EL (cell line): ENCODE measurements at places on chromosomes 4 and X.

DNA sequence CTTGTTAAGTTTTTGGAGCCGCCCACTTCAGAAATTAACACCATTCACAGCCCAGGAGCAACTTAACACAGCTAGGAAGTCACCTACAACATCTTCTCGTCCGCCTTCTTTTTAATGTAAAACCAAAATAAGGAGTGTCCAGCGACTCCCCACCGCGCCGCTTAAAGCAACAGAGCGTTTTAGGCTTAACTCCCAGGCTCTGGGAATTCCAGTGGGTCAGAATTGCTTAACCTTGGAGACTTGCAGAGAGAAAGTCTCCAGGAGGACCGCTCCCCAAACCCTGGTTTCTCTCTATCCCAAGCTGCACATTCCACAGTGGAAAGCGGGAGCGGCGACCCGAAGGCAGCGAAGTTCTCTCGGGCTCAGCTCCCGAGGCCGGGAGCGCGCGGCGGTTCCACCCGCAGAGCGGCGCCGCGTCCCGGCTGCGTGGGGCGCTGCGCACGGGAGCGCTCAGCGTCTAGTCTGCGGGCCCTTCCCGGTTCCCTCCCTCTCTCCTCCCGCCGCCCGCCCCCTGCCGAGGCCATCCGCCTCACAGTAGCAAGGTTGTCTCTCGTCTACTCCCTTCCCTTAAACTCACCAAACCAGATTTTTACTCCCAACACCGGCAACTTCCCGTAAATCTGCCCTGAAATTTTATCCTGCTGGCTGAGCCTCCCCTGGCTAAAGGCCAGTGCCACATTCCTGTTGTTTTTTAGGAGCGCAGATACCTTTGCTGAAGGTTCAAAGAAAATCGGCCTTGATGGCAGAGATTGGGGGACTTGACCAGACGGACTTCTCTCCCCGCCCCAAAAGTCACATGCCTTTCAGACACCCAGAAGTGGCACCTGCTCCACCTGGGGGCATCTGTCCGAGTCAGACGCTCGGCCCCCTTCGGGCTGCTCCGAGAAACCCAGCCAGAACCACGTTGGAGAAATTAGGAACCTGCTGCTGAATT is at the start of gene RBM47:
Gene RBM47, minus strand, starts transcription at position 464 of the 934 bp plus-strand sequence. CDS start 190,971 bp downstream, outside the sequence.
- peak; percentile 61 for DNase-seq

- DNase-seq = no peak
Observed at GRCh38 chr4:24668956-24669355, 84.6 kb upstream of the DHX15 start.

GRCh38 chr4:51836549-51836948 is 6.4 kb upstream of the DCUN1D4 start:
- DNase-seq = peak; percentile 43

DNA sequence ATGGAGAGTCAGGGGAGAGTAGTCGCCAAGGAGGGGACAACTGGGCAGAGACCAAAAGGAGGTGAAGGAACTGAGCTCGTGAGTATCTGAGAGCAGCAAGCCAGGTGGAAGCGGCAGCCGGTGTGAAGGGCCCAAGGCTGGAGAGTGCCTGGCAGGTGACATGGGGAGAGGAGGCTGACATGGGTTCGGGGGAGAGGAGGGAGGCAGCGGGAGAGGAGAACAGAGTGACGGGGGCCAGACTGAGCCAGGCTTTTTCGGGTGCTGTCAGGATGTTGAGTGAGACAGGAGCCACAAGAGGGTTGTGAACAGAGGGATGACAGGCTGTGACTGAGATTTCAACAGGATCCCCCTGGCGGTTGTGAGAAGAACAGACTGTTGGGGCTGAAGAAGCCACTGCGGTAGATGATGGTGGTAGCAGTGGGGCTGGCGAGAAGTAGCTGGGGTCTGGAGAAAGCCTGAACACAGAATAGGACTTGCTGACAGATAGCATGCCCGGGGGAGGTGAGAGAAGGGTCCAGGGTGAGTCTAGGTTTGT is 5.7 kb downstream of the ELK1 start:
- peak; percentile 24 for DNase-seq

GRCh38 chr4:183254162-183254561 is 65.9 kb downstream of the CLDN22 start:
- no peak for DNase-seq

- DNase-seq = no peak
Observed at GRCh38 chr4:108130955-108131354, 37.8 kb downstream of the LEF1 start.

GRCh38 chr4:173191623-173192041 is 23.0 kb downstream of the GALNT7 start:
- DNase-seq = peak; percentile 41

DNA sequence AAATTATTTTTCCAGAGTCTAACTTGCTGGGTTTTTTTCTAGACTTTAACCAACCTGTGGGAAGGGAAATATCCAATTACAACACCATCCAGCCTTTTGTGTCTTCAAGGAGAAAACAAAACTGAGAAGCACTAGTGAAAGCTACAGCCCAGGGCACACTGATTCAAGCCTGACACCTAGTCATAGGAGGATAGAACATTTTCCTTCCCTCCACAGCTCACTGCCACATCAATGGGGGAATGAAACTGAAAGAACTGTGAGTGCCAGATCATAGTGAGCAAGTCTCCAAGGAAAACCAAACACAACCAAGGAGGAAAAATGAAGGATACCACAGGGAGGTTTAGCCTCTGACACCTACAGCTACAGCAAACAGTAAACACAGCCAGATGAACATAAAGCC is 43.3 kb upstream of the MAGEA8 start:
- no peak for DNase-seq

GRCh38 chr4:143016171-143016570 is 168.5 kb upstream of the USP38 start:
- no peak for DNase-seq

- DNase-seq = no peak
Observed at GRCh38 chr4:165945991-165946390, 73.0 kb downstream of the TLL1 start.

GRCh38 chr4:78846258-78846657 is 70.1 kb downstream of the BMP2K start:
- DNase-seq = no peak

DNA sequence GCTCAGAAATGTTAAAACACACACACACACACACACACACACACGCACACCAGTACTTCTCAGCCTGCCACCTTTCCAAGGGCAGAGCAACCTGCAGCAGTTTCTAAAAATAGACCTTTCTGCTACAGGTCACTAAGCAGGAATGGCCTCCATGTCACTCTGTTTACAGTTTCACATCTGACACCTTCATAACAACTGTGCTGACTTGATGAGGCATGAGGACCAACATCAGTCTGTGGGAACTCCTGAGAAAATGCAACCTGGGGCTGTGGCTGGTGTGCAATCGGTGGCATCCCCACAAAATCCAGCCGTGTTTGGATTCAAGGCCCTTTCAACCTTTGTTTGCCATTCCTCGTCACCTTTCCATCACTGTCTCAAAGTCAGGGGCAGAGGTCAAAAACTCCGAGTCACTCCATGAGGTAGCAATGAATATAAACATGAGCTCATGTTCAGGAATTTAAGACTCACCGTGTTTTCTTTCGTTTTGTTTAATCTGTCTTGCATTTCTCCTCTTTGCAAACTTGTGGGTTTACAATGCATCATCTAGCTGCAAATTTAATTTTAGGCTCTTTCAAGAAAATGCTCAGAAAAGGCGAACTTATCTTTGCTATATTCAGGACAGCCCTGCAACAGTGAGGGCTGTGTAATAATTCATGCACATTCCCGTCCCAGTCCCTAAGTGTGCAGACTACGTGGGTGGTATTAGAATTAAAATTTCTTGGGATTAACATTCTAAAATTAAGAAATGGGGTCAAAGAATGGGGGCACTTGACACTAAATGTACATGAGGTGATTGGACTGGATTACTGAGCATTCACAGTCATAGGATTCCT is 135.3 kb downstream of the SHROOM3 start:
- DNase-seq = peak; percentile 60
